Cerebellar nuclear complex (tissue), 1 donor: ENCODE measurements at places on chromosomes 13 and 19.

GRCh38 chr13:19908350-19908986 is 45.0 kb upstream of the ZMYM5 start:
- no peak for DNase-seq

DNA sequence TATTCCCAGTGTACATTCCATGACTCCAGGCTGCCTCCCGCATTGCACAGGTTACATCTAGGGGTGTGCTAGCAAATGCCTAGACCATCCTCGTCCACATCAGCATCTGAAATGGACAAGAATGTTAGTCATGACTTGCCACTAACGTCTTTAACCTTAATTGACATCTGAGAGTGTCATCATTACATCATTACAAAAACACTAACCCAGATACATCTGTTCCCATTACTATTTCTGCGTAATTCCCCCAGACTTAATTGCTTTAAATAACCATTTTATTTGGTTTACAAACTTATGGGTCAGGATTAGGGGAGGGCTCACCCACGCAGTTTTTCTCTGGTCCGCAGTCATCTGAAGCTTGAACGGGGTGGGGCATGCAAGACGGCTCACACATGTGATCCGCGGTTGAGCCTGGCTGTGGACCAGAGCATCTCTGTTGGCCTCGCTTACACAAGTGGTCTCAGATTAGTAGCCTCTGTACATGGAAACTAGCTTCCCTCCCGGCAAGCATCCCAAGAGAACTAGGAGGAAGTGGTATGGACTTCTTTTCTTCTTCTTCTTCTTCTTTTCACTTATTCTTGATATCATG is 15.9 kb downstream of the KL start:
- DNase-seq: no peak

- DNase-seq: no peak
Measured at GRCh38 chr19:53894707-53895106, 12.7 kb downstream of the PRKCG start.

- DNase-seq: peak; percentile 34
Measured at GRCh38 chr19:30649934-30650614, 277.9 kb downstream of the ZNF536 start.

GRCh38 chr13:19117913-19118739 is 63.5 kb downstream of the TUBA3C start:
- DNase-seq: no peak

GRCh38 chr19:42003506-42004294 is 9.7 kb upstream of the ATP1A3 start:
- DNase-seq: no peak

DNA sequence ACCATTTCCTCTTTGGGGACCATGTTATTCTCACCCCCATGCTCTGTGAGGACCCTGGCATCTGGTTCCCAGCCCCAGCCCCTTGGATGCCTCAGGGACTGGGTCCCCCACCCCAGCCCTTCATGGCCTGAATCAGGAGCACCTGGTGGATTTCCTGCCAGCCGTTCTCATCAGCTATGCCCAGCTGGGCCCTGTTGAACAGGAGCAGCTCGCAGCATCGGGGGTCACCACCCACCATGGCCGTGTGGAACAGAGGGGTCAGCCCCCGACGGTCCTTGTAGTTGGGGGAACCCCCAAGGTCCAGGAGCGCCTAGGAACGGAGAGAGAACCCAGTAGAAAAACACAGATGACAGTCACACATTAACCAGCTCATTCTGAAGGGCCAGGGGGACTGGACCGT is 7.8 kb downstream of the SHANK1 start:
- DNase-seq: no peak

DNA sequence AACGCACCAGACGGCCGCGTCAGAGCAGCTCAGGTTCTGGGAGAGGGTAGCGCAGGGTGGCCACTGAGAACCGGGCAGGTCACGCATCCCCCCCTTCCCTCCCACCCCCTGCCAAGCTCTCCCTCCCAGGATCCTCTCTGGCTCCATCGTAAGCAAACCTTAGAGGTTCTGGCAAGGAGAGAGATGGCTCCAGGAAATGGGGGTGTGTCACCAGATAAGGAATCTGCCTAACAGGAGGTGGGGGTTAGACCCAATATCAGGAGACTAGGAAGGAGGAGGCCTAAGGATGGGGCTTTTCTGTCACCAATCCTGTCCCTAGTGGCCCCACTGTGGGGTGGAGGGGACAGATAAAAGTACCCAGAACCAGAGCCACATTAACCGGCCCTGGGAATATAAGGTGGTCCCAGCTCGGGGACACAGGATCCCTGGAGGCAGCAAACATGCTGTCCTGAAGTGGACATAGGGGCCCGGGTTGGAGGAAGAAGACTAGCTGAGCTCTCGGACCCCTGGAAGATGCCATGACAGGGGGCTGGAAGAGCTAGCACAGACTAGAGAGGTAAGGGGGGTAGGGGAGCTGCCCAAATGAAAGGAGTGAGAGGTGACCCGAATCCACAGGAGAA is 1.9 kb downstream of the PPP1R12C start:
- DNase-seq: no peak

- DNase-seq: no peak
Measured at GRCh38 chr13:64765636-64766035, 2464.5 kb downstream of the PCDH9 start.

GRCh38 chr13:104799152-104799551 is 1732.9 kb upstream of the SLC10A2 start:
- no peak for DNase-seq

DNA sequence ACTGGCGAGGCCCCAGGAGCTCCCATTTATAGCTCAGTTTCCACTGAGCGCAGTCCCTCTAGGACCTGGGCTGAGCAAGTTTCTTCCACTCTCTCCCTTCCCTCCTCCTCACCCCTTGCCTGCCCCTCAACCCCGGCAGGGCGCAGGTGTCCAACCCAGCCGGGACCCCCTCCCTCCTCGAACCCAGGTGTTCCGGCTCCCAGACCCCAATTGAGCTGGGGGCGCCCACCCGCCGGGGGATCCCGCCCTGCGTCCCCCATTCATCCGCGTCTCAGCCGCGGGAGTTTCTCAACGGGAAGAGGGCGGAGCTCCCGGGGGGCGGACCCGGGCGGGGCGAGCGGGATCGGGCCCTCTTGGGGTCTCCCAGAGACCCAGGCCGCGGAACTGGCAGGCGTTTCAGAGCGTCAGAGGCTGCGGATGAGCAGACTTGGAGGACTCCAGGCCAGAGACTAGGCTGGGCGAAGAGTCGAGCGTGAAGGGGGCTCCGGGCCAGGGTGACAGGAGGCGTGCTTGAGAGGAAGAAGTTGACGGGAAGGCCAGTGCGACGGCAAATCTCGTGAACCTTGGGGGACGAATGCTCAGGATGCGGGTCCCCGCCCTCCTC is at the start of gene KIRREL2:
Gene KIRREL2 (plus strand): TSS at position 366 of the 604 bp plus-strand sequence. CDS start 209 bp downstream, at position 575.
- DNase-seq: no peak
